ENCODE measurements at places on chromosomes 16 and 17.

DNA sequence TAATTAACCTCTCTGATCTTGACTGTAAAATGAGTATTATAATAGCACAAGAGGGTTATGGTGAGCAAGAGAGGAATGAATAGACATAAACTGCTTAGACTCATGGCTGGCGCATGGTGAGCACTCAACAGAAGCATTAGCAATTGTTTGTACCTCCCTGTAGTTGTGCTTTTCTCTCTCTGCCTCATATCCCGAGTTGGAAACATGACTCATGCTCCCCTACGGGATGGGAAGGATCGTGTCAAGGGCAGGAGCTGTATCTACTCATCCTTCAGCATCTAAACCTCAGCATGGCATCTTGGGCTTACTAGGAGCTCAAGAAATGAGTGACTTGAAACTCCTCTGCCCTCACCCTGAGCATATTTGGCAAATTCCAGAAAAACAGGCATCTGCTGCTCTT is 299.6 kb downstream of the MAP2K4 start:
- no peak for DNase-seq

- no peak for DNase-seq
Observed at GRCh38 chr16:12188935-12189249, 212.4 kb downstream of the SNX29 start.

GRCh38 chr17:863880-864279 is 81.7 kb downstream of the MRM3 start:
- DNase-seq = no peak

DNA sequence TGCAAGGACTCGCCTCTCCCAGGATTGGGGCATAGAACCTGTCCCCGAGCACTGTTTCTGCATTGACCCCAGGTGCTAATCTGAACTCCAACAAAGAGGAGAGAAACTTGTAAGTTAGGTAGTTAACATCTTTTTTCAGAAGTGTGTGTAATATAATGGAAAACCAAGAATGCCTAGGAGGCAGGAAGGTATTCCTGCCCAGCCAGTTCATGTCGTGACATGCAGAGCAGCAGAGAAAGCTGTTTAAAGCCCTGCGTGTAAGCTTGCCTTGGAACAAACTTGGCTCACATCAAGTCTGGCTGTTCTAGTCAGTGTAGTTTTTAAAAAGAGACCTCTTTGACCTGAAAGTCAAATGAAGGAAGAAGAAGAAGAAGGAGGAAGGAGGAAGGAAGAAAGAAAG is 2.1 kb upstream of the GNA13 start:
- no peak for DNase-seq

DNA sequence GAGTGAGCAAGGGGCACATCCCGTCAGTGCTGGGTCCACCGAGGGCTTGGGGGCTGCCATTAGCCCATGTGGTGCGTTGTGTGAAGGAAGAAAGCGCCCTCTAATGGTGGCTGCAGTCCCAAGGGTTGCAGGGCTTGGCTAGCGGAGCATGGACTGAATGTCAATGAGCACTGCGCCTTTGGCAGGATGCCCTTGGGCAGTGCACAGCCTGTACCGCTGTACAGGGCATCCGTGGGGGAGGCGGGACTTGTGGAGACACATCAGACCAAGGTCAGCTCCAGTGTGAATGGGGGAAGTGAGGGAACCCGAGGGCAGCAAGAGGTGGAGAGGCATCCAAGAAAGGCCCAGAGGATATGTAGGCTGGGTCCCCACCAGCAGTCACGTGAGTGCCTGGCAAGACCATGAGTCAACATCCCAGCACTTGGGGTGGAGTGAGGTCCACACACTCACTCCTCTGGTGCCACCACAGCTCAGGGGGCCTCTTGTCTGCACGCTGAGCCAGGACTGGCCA is 75.5 kb upstream of the MED9 start:
- DNase-seq = no peak

GRCh38 chr16:31355431-31356100 is 590 bp downstream of the ITGAX start:
- no peak for DNase-seq

GRCh38 chr17:80251966-80252365 is 8.7 kb upstream of the RNF213 start:
- no peak for DNase-seq

Data from activated T-helper 1 cell treated with anti-CD3 and anti-CD28 coated beads, Interleukin-2, amount 50 U/mL, for 16 hours (primary cell).